Putamen (tissue), 1 donor: ENCODE measurements at places on chromosomes 11 and 22.
A peak's percentile ranks its signal among the peaks of the same experiment; 100 is the strongest.

DNA sequence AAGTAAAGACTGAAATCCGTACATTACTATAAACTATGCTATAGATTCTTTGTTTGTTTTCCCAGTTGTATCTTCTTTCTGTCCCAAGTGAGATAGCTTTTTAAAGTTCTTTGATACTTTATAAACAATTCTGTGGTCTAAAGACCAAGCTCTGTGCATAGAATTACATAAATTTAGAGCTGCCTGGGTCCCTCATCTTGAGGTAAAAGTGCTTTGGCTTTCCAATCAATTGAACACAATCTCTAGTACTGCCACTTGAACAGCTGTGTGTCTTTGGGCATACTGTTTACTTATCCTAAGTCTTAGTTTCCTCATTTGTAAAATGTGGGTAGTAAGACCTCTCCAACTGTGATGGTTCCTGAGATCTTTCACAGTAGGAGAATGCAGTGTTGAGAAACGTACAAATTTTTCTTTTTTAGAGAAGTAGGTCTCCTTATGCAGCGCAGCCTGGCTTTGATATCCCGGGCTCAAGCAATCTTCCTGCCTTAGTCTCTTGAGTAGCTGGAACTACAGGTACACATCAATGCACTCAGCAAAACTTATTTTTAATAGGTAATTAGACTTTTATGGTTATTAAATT, 2.5 kb upstream of the EED start:
- no peak for DNase-seq

DNA sequence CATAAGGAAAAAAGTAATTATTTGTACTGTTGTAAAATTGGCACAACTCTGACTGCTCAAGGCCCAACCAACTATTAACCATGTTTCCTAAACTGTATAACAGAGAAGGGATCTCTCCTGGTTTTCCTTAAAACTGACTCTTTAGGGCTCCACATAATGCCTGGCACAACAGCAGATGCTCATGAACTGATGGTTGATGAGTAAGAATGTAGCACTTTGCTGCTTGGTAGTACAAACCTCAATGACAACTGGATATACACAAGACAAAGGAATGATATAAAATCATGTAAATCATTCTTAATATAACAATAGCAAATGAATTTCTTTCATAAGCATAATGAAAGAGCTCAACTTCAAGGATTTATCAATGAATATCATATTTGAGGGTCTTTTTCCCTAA, 11.7 kb downstream of the MSANTD2 start:
- DNase-seq, result no peak

- DNase-seq, result no peak
Observed at GRCh38 chr11:96486890-96487611, 97.2 kb downstream of the JRKL start.

GRCh38 chr22:39498368-39498767, 3.7 kb upstream of the MIEF1 start:
- no peak for DNase-seq

GRCh38 chr11:85310479-85310878, 316.7 kb downstream of the DLG2 start:
- peak; percentile 14 for DNase-seq

- no peak for DNase-seq
Observed at GRCh38 chr11:77457340-77457739, 16.6 kb downstream of the PAK1 start.

- DNase-seq, result no peak
Observed at GRCh38 chr22:37913233-37913721, 7.2 kb downstream of the MICALL1 start.

DNA sequence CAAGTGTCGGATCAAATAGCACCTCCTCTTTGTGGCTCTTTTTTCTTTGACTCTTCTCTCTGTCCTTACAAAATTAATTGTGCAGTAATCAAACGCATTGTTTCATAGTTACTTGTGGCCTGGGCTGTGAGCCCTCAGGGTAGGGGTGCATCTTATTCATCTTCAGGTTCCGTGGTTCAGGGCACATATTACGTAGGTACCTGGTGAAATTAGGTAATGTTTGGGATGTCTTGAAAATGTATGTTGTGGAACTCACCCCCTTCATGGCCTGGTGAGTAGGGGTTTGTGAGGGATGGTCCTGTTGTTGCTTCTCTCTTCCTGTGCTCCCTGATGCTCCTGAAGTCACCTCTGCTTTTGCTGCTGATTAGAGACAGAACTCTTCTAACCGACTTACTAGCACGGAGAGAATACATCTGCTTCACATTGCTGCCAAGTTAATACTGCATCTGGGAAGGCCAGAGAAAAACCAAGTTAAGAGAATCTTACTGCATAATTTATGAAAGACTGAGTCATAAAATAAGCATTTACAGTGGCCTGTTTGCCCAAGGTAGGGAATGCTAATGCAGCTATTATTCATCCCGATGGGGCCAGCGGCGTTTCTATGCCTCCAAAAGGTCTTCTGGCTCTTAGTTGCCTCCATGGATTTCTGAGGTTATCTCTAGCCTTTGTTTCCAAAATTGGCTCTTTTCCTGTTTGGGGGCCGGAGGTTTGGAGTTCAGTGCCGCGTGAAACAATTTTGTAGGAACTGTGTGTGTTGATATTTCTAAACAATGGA, 66.9 kb downstream of the TBC1D22A start:
- DNase-seq, result no peak

GRCh38 chr11:13717331-13717730, 48.9 kb downstream of the FAR1 start:
- DNase-seq, result no peak

DNA sequence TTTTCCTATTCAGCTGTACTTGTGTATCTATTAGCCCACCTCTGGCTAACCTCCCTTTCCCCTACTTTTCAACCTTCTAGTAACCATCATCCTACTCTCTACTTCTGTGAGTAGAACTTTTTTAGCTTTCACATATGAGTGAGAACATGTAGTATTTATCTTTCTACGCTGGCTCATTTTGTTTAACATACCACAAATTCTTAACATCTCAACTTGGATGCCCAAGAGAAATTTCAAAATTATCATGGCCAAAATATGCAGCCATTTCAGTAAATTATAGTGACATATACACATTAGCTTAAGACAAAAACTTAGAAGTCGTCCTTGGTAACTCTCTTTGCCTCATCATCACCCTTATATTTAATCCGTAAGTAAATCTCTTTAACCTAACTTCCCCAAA, 34.7 kb downstream of the LUZP2 start:
- DNase-seq, result no peak

- DNase-seq, result no peak
Observed at GRCh38 chr11:108618529-108618928, 25.0 kb upstream of the EXPH5 start.

GRCh38 chr11:94125407-94126115, 3.1 kb upstream of the PANX1 start:
- no peak for DNase-seq

- DNase-seq, result no peak
Observed at GRCh38 chr11:78476066-78476465, 58.4 kb upstream of the GAB2 start.

DNA sequence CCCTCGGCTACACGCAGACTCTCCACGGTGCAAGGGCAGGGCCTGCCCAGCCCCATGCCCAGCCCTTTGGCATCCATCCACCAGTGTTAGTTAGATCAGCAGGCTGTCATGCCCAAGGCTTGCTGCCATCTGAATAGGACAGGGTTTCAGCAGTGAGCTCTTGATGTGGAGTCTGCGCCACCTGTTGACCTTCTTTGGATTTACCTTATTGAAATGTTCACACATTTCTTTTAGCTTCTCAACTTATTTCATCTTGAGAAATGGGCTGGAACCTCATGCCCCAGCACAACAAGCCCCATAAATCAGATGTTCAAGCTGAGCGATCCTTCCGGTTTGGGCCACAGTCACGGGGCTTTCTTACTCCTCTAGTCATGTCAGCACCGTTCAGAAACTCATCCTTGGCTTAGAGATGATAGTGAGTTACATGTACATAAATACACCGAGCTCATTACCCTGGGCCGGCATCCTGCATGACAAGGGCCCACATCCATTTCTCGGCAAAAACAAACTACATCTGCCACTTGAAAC, 61.7 kb downstream of the PARVB start:
- no peak for DNase-seq
